Mammary epithelial cell (primary cell): ENCODE measurements at places on chromosomes 11 and 22. TPM values are rescaled to one million over a fixed set of nuclear protein-coding genes. Genes with fewer than 3 reads are reported as not detected.
A peak's percentile ranks its signal among the peaks of the same experiment; 100 is the strongest.

Gene EHBP1L1
- 17.7 TPM for polyA plus RNA-seq

DNA sequence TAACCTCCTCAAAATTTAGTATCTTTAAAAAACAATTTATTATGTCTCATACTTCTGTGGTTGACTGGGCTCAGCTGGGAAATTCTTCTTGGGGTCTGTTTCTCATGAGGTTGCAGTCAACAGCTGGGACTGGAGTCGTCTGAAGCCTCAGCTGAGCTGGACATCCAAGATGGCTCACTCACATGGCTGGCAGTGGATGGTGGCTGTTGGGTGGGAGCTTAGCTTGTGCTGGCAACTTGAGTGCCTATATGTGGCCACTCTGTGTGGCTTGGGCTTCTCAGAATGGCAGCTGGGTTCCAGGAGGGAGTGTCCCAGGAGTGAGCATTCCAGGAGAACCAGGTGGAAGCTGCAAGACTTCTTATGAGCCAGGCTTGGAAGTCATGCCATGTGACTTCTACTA lies 13.2 kb downstream of the THY1 start:
- DNase-seq, result no peak

Gene NUP160
- 17.6 TPM for polyA plus RNA-seq

DNA sequence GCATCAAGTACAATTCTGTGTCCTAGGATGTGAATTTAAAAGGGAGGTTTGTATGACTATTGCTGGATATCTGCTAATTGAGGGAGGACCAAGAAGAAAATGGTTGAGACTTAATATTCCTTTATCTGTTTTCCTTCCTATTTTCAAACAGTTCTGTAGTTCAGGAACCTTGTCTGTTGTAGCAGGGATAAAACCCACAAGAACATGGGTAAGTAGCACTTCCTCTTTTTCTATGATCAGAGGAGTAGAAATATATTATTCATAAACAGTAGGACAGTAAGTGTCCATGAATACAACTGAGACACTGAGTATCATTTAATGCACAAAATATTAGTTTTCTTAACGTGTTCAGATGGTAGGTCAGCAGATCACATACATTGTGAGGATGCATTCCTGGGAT lies 7.6 kb downstream of the MS4A3 start:
- DNase-seq, result no peak

DNA sequence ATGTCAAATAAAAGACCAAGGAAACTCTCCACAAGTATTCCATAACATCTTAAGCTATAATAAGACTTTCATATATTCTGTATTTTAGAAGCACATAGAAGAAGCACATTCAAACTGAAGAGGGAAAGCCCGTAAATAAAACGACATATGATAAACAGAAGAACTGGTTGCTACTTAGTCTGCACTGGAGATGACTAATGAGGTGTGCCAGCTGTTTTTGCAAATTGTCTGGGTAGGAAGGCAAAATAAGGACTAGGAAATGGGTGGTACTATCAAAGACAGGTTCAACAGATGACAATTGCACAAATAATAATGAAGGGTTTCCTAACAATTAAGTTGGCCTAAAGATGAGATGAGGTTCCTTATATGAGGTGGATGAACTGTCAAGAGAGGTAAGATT lies 593.2 kb upstream of the CCDC179 start:
- DNase-seq, result no peak

DNA sequence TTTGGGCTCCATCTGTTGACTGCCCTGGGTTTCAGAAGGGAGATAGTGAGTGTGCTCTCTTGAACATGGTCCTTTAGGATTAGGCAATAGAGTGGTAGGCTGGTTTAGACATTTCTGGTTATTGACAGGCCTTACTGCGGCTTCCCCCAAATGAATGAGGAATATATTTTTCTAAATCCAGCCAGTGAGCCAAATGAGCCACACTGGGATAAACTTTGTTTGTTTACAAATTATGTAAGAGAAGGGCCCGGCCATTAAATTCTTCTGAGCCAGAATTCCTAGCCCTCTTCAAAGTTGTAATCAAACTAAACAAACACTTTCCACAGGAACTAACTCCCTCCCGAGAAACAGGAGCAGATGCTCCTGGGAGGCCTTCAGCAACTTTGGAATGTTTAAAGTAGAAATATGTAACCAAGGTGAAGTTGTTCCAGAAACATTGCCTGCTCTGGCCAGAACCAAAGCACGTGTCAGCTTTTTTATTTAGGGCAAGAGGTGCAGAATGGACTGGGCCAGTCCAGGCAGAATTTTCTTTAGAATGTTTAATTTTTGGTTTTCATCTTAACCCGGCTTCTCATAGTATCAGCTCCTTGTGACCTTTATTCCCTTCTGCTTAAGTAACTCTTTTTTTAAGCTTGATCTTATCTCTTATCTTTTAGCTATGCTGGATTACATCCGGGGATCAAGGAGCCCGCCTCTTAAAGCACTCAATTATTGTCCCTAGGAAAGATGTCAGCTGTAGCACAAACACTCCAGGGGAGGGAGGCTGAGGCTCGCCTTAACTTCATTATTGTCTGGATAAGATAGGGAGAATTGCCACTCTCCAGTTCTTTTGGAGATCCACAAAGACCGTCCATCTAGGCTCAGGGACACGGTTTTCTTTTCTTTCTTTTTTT lies 28.7 kb downstream of the ZNRF3 start:
- no peak for DNase-seq

DNA sequence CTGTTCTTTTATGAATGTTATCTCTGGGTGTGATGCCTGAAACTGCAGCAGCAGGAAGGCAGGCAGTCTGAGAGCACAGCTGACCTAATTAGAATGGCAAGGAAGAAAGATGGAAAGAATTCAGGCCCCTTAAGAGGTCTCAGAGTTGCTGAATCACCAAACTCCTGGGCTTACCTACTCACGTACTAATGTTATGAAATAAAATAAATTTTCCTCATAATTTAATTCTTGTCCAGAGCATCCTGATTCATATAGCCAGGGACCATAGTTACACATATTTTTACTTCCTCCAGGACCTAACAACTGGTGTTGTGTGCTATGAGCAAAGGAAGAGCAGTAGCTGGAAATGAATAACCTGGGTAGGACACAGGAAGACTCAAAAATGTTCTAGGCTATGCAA lies 41.9 kb downstream of the SNX19 start:
- DNase-seq, result peak; percentile 9

DNA sequence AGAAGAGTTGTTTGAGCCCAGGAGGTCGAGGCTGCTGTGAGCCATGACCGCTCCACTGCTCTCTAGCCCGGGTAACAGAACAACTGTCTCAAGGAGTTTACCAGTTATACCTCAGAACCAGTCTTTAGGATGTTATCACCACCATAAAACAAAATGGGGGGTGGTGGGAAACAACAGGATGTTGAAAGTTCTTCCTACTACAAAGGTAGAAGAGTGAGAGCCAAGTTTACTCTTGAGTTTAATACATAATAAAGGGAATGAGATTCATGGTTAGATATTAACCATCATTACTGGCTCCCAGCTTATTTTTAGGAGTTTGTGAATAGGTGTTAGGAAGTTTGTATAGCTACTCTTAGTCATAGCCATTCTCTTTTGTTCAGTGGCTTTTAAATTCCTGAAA lies 78.8 kb upstream of the HORMAD2 start:
- no peak for DNase-seq

DNA sequence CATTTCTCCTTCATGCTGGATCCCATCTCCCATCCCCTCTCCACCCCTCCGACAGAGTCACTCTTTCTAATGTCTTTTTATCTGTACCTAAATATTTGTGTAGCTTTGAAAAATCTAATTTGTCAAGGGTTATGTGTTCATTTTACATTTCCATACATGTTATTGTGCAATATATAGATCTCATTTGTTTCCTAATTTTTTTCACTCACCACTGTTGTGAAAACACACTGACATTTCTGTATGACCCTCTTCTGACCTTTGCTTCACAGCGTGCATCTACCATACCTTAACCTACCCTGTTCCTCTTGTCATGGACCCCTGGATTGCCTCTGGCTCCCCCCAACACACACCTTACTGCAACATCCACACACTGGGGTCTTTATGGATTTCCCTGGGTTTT lies 942.9 kb downstream of the TBC1D22A start:
- no peak for DNase-seq

- no peak for DNase-seq
Measured at GRCh38 chr11:47861728-47862127, 13.6 kb upstream of the NUP160 start.

Gene MFRP
- polyA plus RNA-seq, result not detected
